ENCODE measurements at places on chromosomes 13 and 19.

- DNase-seq = no peak
Observed at GRCh38 chr19:1884291-1884718, 991 bp downstream of the ABHD17A start.

DNA sequence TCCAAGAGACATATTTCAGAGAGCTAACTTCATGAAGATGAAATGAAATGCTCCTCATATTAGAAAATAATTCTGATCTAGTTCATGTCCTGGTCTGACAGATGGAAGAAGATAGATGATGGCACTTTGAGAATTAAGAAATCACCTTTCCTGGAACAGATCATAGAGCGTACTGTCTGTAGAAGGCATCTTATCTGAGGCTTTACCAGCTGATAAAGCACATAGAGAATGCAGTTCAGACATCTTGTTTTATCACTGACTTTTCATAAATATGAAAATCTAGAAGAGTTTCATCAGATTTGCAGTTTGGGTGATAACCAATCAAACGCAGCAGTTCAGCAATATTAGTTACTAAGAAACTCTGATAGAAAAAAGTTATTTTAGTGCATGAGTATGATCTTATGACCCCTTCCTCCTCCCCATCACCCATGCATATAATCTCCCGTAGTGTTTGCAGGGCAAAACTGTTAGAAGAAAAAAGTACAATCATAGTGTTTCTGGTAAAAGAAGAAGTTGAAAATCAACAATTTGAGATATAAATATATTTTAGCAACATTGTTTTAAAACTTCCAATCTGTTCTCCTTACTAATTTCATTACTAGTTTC, 585.2 kb downstream of the PCDH9 start:
- DNase-seq = no peak

- no peak for DNase-seq
Observed at GRCh38 chr13:66994517-66995202, 235.5 kb downstream of the PCDH9 start.

DNA sequence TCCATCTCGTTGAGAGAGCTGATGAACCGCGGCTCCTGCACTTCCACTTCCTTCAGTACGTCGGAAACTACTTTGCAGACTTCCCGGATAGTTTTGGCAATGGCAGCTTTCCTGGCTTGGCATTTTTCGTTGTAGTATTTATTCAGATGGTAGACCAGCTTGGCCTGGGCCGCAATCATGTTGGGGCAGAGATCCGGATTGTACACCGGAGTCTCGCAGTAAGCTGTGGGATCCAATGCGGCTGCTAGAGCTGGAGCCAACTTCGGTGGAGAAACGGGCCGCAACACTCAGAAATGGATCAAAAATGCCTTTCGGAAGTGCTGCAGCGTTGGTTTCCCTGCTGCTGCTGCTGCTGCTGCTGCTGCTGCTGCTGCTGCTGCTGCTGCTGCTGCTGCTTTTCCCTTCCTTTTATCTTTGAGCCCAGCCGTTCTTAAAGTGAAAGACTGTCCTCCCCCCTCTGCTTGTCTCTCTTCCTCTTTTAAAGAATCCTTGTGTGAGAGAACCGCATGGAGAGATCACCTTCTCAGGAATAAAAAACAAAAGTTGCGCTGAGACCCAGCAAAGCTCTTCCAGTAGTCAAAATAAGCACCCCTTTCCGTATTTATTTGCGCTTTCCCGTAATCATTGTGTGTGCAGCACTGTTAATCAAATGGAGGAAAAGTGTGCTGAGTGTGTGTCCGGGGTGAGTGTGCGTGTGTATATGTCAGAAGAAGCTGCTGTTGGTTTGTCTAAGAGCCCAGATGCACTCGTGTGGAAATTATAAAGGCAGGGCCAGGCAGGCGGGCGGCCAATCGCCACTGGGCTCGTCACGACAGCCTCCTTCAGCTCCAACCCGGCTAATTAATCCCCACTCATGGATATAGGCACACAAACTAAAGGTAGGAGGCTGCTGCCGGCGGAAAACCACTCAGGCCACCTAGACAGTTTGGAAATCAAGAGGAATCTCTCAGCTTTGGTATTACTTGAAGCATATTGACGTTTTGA, at the start of gene MAB21L1:
Gene MAB21L1 (minus strand): TSS at position 730 of the 984 bp plus-strand sequence. CDS start 551 bp downstream, at position 179.
- no peak for DNase-seq

- DNase-seq = no peak
Observed at GRCh38 chr19:28482221-28482620, 730.7 kb downstream of the UQCRFS1 start.

GRCh38 chr13:53848366-53848961, 819.9 kb downstream of the OLFM4 start:
- DNase-seq = no peak

GRCh38 chr13:40970803-40971202, 48.3 kb downstream of the ELF1 start:
- no peak for DNase-seq

DNA sequence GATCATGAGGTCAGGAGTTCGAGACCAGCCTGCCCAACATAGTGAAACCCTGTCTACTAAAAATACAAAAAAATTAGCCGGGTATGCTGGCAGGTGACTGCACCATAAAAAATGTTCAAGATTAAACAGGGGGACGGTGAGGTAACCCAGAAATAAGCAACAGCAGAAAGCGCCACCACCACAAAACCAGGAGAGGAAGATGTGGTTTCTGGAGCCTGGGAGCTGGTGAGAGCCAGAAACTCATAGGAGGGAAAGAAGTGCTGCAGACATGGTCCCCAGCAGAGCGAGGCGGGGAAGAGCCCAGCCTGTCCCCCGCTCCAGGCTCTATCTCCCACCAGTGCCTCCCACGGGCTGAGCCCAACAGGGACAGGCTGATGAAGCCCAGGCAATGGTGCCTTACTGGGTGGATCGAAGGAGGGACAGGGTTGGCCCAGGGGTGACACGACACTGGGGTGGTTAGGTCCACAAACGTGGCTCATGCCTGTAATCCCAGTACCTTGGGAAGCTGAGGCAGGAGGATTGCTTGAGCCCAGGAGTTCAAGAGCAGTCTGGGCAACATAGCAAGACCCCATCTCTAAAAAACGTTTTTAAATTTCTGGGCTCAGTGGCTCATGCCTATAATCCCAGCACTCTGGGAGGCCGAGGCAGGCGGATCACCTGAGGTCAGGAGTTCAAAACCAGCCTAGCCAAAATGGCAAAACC, 19.0 kb downstream of the SPC24 start:
- no peak for DNase-seq

DNA sequence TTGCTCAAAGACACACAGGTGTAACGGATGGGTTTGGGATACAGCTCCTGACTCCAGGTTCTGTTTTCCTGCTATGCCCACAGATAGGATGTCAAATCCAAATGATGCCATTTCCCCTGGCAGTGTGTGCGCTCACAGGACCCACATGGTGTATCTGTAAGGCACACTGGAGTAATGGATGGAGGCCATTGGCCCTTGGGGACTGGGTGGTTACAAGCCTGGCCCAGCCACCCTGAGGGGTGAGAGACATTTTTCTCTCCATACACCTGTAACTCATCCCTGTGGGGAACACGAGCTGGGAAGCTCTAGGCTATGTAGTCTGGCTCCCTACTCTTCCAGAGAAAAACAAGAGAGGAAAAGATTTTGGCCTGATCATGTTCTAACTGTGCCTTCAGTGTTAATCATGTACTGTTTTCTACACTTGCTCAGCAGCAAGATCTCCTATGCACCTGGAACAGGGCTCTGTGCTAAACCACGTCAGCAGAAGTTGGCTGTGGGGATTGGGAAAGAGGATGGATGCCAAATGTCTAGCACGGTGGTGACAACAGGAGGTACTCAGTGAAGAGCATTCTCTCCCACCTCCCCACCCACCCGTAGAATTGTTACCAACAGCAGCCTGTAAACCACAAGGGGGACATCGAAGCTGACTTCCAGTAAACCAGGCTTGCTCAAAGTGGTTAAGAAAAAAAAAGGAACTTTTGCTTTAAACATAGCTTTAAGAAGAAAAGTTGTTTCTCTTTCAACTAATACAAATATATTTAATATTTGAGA, 237.0 kb downstream of the LACC1 start:
- DNase-seq = no peak

GRCh38 chr19:48718711-48719231, 754 bp downstream of the MAMSTR start:
- no peak for DNase-seq

- DNase-seq = no peak
Observed at GRCh38 chr13:25802579-25802978, 249.2 kb downstream of the SHISA2 start.

DNA sequence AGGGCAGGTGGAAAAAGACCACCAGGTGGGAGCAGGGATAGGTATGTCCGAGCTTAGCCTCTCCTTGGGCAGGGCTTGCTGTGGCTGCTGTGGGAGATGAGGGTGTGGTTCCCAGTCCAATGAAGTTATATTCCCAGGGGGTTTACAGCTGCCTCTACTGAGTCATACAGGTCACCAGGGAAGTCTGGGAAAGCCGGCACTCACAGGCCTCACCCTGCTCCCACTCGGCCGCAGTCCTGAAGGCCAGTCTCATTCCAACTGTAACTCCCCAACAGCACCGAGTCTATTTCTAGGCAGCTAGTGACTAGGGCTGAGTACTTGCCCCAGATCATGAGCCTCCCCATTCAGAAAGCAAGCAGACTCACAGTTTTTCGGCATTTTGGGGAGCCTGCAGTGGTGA, 77.1 kb downstream of the FNDC3A start:
- no peak for DNase-seq

Measured in GOT3 (cell line).